Caki2 (cell line): ENCODE measurements at places on chromosomes 4 and X. TPM values are rescaled to one million over a fixed set of nuclear protein-coding genes. Genes with fewer than 3 reads are reported as not detected.

CT45A7 gene
- total RNA-seq: not detected in 2 replicates

GRCh38 chr4:143482840-143483239, 30.7 kb upstream of the SMARCA5 start:
- DNase-seq: peak; percentile 26

DNA sequence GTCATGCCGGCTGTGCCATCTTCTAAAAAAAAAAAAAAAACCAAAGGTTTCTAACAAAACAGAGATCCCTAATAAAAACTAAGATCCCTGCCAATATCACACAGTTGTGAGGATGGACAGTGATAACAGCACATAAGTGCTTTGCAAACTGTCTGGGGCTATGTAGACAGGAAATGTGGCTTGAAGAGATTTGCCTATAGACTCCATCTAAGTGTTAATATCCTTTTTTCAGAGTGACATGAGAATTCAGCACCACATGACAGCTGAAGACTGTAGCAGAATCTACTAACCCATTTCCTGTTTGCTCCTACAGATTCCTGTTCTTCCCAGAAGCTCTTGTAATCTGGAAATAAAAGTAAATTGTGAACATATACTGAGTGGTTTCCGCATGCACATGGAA, 215.4 kb downstream of the KDR start:
- no peak for DNase-seq

GRCh38 chrX:110531873-110532580, 173.4 kb downstream of the RTL9 start:
- no peak for DNase-seq

- DNase-seq: no peak
Measured at GRCh38 chr4:88275949-88276515, 8.3 kb downstream of the PPM1K start.

DNA sequence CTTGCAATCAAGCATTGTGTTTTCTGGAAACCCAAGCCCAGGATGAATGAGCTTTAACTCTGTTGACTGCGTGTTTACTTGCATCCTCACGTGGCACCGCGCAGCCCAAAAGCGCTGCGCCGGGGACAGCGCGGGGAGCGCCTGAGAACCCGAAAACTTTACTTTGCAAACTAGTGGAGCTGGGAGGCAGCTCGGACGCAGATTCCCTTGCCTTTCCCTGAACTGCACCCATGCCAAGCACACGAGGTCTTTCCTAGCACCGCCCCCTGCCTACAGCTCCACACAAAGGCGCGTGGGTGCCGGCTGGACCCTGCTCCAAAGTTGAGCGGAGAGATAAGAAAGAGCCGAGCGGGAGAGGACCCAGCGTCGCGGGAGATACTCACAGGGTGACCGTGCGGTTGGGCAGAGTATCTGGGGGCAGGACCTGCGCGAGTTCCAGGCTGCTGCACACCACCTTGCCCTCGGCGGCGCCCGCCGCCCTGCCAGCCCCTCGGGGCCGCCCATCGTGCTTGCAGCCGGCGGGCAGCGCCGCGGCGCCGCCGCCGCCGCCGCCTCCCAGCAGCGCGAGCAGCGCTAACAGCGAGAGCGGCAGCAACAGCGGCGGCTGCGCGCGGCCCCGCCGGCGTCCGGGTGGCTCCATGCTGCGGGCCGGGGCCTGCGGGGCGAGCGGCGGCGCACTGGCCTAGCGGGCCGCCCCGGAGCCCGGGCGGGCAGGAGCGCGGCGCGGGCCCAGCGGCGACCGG, 550 bp downstream of the ADGRA3 start:
- peak; percentile 76 for DNase-seq

DNA sequence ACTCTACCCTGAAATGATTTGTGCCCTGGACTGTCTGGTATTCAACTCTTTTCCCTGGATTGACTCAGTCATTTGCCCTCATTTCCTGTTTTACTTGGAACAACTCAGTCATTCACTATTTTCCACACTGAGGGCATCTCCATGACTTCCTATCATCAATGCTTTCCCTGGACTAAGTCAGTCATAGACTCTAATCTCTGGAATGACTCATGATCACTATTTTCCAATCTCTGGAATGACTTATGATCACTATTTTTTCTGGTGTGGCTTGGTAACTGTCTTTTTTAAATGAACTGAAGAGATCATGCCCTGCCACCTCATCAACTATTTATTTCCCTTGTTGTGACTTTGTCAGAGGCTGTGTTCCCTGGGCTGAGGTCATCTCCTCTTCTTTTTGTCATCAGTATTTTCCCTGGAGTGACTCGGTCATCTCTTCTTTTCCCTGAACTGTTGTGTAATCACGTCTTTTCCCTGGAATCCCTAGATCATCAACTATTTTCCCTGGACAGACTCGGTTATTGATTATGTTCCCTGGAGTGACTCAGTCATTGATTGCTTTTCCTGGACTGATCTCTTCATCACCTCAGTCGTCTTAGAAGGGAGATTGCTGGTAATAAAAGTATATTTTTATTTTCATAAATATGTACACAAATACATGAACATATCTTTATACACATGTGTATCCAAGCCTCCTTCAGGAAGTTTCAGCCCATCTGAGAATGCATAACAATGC, 327.1 kb upstream of the VCX start:
- DNase-seq: peak; percentile 56

- no peak for DNase-seq
Measured at GRCh38 chrX:70254063-70254400, 6.0 kb downstream of the P2RY4 start.

DNA sequence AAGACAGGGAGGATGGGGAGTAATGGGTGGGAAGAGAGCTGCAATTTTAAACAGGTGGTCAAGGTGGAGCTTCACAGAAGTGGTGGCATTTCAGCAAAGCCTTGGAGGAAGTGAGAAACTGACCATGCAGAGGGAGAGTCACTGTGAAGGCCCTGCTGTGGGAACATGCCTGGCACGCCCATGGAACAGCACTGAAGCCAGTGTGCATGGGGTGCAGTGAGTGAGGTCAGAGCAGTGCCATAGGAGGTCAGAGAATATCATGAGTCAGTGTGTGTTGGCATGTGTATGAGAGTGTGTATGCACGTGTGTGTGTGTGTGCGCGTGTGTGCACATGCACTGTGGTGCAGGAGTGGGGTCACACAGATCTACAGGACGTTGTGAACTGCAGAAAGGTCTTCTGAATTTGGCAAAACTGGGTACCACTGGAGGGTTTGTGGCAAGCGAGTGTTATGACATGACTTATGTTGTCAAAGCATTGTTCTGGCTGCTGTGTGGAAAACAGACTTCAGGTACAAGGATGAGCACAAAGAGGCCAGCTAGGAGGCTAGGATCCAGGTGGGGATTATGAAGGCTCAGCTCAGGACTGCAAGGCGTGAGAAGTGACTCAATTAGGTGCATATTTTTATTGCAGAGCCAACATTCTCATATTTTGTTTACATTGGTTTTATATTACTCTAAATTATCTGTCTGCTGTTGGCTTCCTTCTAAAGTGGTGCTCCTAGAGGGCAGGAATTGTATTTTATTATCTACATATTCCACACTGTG, 34.0 kb downstream of the ZNF827 start:
- DNase-seq: no peak

KLB gene
- total RNA-seq: 0.68 and 0.75 TPM in 2 replicates

DNA sequence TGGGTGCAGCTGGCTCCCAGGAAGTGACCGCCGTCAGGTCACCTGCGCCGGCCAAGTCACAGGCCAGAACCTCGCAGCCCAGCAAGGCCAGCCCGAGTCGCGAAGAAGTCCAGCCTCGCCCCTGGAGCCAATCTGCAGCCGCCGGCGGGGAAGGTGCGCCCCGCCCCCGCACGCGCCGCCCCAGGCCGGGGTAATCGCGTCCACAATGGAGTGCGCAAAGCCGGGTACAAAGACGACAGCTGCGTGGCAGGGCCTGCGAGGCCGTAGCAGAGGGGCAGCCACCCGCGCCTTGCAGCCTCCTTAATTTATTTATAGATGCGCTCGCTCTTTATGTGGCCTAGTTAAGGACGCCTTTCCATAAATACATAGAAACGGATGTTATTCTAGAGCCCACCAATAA, 139.4 kb upstream of the CPEB2 start:
- no peak for DNase-seq

GRCh38 chr4:98293104-98293887, 32.1 kb downstream of the RAP1GDS1 start:
- no peak for DNase-seq

GRCh38 chrX:55014897-55015299, 14.7 kb downstream of the APEX2 start:
- no peak for DNase-seq

NRK gene
- total RNA-seq: not detected in 2 replicates

- no peak for DNase-seq
Measured at GRCh38 chrX:45747905-45748304, 547.2 kb upstream of the DIPK2B start.

DNA sequence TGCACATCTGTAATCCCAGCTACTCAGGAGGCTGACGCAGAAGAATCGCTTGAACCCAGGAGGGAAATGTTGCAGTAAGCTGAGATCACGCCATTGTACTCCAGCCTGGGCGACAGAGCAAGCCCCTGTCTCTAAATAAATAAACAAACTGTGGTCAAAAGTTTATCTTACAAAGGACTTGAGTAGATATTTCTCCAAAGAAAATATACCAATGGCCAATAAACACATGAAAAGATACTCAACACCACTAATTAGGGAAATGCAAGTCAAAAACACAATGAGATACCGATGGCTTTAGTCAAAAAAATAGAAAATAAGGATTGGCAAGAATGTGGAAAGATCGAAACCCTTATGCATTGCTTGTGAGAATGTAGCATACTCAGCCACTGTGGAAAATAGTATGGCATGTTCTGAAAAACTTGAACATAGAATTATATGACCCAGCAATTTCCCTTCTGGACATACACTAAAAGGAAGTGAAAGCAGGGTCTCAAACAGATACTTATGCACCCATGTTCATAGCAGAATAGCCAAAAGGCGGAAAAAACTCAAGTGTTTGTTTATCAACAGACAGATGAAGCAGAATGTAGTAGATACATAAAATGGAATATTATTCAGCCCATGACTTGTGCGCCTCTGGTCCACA, 2.0 kb upstream of the CFAP97 start:
- no peak for DNase-seq

DNA sequence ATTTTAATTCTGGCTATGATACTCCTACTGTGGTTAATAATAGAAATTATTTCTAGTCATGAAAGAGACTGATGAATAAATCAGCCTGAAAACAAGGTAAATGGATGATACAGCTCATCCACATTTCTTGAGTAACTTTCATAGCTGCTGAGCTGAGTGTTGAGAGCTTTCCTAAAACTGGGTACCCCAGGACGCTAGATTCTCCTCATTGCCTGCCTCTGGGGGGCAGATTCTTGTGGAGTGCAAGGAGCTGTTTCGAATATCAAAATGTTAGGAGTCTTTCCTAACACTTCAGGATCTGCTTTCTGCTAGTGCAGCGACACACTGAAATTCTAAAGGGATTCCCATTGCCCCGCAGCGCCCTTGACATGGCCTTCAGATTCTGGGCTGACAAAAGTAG, 2.1 kb downstream of the MND1 start:
- DNase-seq: no peak

- DNase-seq: no peak
Measured at GRCh38 chrX:30181353-30181752, 34.0 kb upstream of the MAGEB2 start.

PAK3 gene
- not detected in 2 replicates for total RNA-seq

- DNase-seq: peak; percentile 14
Measured at GRCh38 chr4:83964996-83965541, 429.2 kb downstream of the GPAT3 start.

PWWP3B gene
- not detected in 2 replicates for total RNA-seq

HNRNPDL gene
- total RNA-seq: 118 and 140 TPM in 2 replicates

NXT2 gene
- total RNA-seq: 11.2 and 17.9 TPM in 2 replicates

DNA sequence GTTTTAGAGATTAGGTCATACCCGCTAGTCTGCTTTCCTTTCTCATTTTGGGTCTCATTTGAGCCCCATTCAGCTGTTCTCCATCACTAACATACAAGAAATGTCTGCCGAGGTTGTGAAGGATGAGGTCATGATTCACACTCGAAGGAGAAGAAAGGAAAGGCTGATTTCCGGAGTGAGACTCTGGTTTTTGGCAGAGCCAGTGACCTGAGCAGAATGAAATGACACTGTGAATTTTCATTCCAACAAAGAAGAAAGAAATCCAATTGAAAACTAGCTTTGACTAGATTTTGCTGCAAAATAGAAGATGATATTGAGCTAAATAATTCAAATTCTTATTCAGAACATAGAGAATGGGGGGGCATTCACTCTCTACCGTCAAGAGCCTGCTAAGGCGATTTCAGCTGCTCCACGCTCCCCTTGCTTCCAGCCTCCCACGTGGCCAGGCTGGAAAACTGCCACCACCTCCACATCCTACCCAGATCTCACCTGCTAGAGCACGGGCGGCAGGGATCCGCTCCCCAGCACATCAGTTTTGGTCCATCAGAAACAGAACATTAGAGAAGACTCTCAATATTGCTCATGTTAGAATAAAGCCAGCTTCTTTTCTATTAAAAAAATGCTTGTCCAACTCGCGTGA, 39.0 kb downstream of the F11 start:
- no peak for DNase-seq

DNA sequence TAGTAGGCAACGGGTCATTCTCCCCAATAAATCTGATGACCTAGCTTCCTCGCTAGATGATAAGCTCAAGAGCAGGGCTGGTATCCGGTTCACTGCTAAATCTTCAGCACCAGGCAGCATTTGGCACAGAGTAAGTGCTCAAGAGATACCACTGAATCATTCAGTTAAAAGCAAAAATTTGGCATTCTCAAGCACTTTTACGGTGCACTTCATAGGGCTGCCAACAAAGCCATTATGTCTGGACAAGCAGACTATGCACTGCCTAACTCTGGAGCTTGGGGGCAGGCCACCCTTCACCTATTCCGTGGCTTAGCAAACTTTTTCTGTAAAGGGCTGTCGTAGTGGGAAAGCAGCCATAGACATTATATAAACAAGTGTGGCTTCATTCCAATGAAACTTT, 23.8 kb upstream of the CXorf38 start:
- no peak for DNase-seq

GPC4 gene
- 1.0 and 1.5 TPM in 2 replicates for total RNA-seq

DNA sequence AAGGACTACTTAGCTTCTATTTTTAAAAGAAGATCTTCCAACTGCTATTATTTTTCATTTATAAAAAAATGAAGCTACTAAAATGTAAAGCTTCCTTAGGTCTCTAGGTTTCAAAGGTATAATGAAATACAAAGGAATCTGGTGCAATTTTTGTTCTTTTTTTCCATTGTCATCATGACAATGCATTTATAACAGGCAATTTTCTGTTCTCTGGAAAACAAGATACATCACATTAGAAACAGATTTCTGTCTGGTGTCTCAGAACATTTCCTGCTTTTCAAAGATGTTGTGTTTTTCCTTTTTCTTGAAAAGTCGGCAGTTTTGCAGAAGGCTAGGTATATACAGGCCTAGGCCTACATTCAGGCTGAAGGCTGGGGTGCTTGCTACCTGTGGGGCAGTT, 63.6 kb upstream of the ATP8A1 start:
- no peak for DNase-seq

DNA sequence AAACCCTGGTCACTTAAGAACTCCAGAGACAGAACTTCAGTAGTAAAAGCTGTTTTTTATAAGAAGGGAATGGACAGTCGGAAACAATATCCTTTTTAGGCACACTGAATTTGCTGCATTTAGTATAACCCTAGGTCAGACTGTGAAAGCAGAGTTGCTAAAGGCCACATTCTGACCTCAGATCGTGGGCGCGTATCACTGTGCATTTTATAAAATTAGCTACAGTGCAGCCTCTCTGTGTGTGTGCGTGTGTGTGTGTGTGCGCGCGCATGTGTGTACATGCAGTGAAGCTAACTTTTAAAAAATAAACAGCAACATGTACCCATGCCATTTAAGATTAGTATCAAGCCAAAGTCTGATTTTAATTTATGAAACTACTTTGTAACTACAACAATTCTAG, 8.0 kb downstream of the ZNF827 start:
- DNase-seq: no peak
